ENCODE measurements at places on chromosomes 11 and 22. TPM values are rescaled to one million over a fixed set of nuclear protein-coding genes. Genes with fewer than 3 reads are reported as not detected.

- H3K36me3 ChIP-seq = no peaks in the 10 kb centered on the region
- DNase-seq = no peak
- H3K4me1 ChIP-seq = no peaks in the 10 kb centered on the region
- H3K27ac ChIP-seq = no peak overlapping the region
- H3K27me3 ChIP-seq = no peaks in the 10 kb centered on the region
Observed at GRCh38 chr22:25534724-25535123, 29.8 kb upstream of the GRK3 start.

GRCh38 chr22:37259540-37260029 lies 15.5 kb upstream of the RAC2 start:
- H3K27ac ChIP-seq = no peak overlapping the region
- peaks cover 41% of the 10 kb centered on the region for H3K27me3 ChIP-seq
- no peaks in the 10 kb centered on the region for H3K4me1 ChIP-seq
- no peaks in the 10 kb centered on the region for H3K36me3 ChIP-seq
- no peak for DNase-seq

DNA sequence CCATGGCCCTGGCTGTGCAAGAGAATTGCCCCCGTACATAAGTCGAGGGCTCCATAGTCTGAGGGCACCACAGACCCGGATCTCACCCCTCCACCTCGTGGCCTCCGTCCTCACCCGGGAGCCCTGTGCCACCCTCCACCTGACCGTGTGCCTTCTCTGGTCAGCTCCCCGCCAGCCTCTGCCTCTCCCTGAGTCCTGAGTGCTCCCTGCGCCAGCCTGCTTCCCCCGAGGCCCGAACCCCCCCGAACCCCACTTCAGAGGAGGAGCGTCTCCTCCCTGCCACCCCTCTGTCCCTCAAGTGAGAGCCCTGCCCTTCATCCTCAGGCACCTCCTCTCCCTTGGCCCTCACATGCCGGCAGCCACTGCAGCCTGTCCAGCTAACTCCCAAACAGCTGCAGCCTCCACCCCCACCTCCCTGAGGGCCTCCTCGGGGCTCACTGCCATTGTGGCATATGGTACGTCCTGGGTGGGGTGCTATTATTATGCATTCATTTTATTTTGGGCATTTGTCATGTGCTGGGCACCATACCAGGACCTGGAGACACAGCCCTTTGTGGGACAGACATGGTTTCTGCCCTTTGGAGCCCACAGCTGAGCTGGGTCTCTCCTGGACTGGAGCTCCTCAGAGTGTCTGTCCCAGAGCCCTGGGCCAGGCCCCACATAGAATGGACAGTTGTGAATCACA lies 67.2 kb downstream of the MYO7A start:
- no peak overlapping the region for H3K4me3 ChIP-seq
- DNase-seq = no peak
- no peaks in the 10 kb centered on the region for H3K4me1 ChIP-seq
- no peaks in the 10 kb centered on the region for H3K36me3 ChIP-seq
- H3K27ac ChIP-seq = no peak overlapping the region

MRGPRX3 gene
- 5.2 TPM for total RNA-seq

PLXNB2 gene
- 79.0 TPM for total RNA-seq

DNA sequence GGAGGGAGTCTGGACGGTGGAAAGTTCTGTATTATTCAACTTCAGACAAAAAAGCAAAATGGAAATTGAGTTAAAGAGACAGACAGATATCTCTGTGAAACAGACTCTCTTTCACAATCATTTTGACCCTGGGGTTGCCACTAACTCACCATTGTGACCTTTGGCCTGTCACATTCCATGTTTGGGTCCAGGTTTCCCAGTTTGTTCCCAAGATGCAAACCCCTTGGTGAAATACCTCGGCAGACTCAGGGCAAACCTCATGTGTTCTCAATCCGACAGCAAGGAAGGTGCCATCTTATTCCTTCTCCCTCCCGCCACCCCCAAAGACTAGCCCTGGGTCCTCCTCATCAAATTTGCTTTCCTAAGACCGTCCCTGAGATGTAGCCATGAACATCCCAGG lies 41.8 kb downstream of the GALNT18 start:
- H3K27me3 ChIP-seq = no peaks in the 10 kb centered on the region
- no peaks in the 10 kb centered on the region for H3K4me1 ChIP-seq
- no peak overlapping the region for H3K27ac ChIP-seq
- DNase-seq = no peak

DNA sequence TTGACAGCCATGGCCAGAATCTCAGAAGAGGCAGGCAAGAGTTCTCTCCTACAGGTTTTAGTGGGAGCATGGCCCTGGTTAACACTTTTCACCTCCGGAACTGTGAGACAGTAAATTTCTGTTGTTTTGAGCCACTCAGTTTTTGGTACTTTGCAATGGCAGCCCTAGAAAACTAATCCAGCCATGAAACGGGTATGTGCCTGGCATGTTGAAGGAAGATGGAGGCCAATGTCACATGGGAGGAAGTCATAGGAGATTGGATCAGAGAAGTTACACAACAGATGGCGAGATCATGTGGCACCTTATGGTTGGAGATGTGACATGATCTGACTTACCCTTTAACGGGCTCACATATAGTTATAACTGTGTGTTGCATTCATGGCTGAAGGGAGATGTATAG lies 63.2 kb upstream of the EED start:
- H3K4me1 ChIP-seq = no peaks in the 10 kb centered on the region
- DNase-seq = no peak
- no peak overlapping the region for H3K4me3 ChIP-seq

All from breast epithelium (tissue), 4 donors.